AG10803 (cell line): ENCODE measurements at places on chromosomes 6 and 20.

- DNase-seq, result peak; percentile 18
Measured at GRCh38 chr6:42403421-42403820, 48.3 kb downstream of the TRERF1 start.

DNA sequence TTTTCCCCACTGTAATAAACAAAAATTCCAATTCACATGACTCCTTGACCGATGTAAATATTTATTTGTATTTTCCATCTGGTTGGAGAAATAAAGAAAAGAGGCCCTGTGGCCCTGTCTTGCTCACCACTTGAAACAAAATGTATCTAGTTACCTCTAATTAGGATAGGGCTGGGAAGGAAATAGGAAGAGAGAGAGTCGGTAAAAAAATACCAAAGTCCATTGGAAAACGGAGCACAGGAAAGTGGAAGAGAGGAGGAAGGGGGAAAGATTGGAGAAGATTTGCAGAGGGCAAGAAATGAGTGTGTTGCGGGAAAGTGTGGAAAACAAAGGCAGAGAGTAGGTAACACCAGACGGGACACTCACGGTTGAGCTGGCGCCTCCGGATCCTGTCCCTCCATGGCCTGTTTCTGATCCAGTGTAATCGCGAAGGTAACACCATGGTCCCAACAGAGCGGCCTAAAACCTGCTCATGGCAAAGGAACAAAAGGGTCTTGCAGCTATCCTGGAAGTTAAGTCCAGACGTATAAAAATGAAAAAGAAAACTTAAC, 105.8 kb upstream of the RIPOR2 start:
- DNase-seq, result no peak

DNA sequence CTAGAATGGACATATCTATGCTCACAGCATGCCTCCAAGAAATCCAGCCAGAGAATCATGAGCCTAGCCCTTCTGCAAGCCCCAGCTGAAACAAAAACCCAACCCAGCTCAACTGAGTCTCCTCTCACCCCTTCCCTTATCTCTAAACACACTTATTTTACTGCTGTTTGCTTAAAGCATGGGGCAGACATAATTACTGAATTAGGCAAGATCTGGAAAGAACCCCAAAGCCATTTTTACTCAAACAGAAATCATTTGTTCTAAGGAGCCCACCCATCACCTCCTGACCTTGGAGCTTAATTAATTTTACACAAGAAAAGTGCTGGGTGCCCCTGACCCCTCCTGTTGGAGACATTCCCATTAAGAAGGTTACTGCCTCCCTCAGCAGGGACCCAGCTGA, 291.6 kb downstream of the MAFB start:
- DNase-seq, result no peak

DNA sequence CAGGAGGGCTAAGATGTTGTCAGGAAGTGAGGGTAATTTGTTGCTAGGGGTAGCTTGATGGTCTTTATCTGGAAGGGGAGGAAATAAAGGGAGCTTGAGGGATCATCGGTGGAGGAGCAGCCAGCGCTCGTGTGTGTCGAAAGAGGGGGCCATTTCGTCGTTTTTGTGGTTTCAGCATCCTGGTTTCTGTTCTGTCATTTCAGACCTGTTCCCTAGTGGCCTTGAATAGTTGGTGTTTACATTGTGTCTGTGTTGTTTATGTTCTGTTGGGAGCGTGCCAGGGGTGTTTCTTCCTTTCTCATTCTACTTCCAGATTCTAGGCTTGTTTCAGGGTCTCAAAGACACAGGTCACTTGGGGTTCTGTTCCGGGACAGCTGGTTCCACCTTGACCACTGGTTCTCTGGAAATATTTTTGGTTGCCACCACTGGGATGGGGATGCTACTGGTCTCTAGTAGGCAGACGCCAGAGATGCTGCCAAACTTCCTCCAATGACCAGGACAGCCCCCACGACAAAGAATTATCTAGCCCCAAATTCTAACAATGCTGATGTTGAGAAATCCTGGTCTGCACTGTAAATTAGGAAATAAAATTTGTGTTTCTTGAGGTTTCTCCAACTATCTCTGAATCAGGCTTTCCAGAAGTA, 113.9 kb upstream of the NAA20 start:
- DNase-seq, result peak; percentile 46

GRCh38 chr6:90278129-90278528, 18.5 kb downstream of the BACH2 start:
- DNase-seq, result no peak

- DNase-seq, result peak; percentile 61
Measured at GRCh38 chr20:40960521-40960956, 68.1 kb upstream of the TOP1 start.

DNA sequence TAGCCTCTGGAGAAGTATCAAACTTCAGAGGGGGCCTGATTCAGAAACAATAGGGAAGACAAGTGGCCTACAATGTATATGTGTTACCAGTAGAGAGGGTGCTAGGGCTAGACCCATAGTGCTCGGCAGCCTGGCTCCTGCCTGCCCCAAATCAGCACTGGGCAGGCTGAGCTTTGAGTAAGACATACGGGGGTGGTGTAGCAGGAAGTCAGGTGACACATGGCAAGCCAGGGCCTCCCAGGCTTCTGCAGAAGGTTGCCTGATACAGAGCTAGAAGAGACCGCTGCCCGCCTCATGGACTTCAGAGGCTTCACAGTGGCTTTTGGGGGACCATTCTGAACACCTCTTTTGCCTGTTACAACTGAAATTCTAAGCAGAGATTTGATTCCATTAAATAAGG, 43.4 kb downstream of the RALY start:
- DNase-seq, result no peak

DNA sequence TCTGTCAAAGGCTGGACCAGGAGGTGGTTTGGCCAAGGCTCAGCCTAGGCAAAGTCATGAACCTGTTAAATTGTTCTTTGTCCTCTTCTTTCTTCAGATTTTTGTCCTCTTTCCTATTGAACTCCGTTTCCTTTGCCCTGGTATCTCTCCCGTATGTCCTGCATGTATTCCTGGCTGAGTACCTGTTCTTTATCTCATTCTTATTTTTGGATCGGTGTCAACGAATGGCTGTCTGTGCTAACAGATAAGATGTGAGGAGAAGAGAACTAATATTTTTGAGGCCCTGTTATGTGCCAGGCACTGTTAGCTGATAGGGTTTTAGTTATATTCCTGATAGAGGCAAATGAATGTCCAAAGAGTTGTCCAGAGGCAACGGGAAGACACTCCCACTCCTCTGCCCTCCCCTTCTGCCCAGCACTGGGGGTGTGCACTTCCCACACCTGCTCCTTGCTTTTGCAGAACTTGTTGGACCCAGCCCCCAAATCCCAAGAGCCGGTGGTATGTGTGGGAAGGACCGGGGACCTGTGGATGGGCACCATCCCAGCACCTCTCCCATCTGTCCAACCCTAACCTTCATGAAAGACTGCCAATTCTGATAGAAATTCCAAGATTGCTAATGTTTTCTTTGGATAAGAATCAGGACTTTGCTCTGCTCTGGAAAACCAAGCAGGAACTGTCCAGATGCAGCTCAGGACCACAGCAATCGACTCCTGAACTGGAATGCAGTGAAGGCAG, 20.6 kb downstream of the MMP24OS start:
- DNase-seq, result peak; percentile 38
